Dermis lymphatic vessel endothelial cell (primary cell): ENCODE measurements at places on chromosomes 2 and 18. TPM values are rescaled to one million over a fixed set of nuclear protein-coding genes. Genes with fewer than 3 reads are reported as not detected.

CHST10 gene
- 7.6 and 10.8 TPM in 2 replicates for total RNA-seq

CCNYL1 gene
- total RNA-seq, result 19.9 and 23.3 TPM in 2 replicates

UGT1A3 gene
- total RNA-seq, result not detected in 2 replicates

GPR17 gene
- total RNA-seq, result not detected in 2 replicates

VAMP8 gene
- 1.7 and 8.8 TPM in 2 replicates for total RNA-seq

FKBP1B gene
- 8.7 and 10.5 TPM in 2 replicates for total RNA-seq

ALPG gene
- total RNA-seq, result not detected in 2 replicates

FBXO15 gene
- total RNA-seq, result under 0.01 and 0.09 TPM in 2 replicates

PRSS56 gene
- total RNA-seq, result not detected in 2 replicates

GLI2 gene
- 0.09 and 0.76 TPM in 2 replicates for total RNA-seq

UGT1A5 gene
- total RNA-seq, result not detected in 2 replicates
